ENCODE measurements at places on chromosomes 16 and 17.

GRCh38 chr16:3400446-3400778 lies 392 bp downstream of the ZSCAN32 start:
- DNase-seq, result no peak

DNA sequence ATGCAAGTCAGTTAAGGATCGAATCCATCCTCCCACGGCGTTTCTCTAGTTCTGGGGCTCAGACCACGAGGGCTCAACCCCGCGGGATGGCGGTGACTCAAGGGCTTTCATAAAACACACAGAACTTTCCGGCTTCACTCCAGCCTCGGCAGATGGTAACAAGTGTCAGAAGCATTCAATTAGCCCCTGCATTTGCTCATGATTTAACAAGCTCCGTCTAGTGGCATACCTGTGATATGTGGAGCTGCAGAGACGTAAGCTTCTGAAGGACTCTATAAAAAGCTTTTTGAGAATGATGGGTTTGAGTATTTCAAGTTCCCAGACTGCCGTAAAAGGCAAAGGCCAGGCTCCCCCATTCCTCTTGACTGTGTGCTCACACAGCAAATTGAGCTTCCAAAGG lies 91.3 kb upstream of the SEC14L1 start:
- DNase-seq, result no peak

DNA sequence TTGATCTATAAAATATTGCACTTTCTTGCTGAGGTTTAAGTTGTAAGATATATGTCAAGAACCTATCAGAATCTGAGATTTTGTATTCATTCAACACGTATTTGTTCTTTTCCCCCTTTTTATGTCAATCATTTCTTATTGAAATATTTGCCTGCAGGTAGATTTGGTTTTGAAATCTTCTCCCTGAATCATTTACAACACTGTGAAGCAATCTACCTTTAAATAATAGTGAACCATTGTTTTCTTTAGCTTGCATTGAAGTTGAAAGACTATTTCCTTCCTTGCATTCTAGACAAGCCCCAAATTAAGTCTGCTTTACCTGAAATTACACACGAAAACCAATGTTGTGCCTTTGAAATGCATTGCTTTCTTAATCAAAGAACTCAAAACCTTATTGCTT lies 460.2 kb downstream of the KIF2B start:
- DNase-seq, result no peak

DNA sequence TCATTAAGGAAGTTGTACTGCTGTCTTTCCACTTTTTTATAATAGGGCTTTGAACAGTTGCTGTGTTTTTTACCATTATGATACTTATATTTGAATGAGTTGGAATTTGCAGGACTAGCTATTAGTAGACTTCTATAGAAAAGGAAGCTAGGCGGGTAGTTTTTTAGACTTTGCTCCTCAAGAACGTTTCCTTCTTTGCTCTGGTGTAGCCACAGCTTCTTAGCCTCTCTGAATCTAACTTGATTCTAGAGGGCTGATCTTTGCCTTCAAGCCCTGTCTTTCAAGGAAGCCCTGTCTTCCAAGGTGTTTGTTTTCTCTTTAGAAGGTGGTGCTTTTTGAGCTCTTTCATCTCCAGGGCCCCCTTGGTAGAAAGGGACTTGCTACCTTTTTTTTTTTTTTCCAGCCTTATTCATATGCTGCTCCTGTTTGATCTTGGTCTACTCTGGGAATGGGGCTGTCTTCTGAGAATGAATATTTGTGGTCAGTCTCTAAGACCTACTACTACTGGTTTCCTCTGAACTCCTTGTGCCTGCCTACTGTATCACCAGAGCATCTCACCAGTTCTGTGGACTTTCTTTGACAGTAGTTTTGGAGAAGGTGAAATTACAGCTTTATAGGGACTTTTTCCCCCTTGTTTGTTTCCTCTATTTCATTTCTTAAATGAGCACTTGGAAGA lies 52.3 kb upstream of the RASL10B start:
- no peak for DNase-seq

GRCh38 chr17:48001197-48001596 lies 30.3 kb downstream of the CDK5RAP3 start:
- no peak for DNase-seq

DNA sequence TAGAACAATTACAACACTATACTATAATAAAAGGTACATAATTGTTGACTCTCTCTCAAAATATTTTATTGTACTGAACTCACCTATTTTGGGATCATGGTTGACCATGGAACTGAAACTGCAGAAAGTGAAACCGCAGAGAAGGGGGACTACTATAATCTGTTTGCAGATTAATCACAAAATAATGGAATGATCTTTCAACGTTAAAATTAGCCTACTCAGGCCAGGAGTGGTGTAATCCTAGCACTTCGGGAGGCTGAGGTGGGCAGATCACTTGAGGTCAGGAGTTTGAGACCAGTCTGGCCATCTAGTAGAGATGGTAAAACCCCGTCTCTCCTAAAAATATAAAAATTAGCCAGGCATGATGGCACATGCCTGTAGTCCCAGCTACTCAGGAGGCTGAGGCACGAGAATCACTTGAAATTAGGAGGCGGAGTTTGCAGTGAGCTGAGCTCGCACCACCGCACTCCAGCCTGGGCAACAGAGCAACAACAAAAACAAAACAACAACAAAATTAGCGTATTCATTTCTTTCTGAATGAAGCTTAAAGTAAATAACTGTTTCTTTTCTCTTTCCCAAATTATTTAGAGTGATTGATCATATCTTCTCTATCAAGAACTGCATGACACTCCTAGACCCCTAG lies 45.6 kb downstream of the IKZF3 start:
- no peak for DNase-seq

- DNase-seq, result no peak
Measured at GRCh38 chr17:42193216-42193968, 902 bp downstream of the GHDC start.

DNA sequence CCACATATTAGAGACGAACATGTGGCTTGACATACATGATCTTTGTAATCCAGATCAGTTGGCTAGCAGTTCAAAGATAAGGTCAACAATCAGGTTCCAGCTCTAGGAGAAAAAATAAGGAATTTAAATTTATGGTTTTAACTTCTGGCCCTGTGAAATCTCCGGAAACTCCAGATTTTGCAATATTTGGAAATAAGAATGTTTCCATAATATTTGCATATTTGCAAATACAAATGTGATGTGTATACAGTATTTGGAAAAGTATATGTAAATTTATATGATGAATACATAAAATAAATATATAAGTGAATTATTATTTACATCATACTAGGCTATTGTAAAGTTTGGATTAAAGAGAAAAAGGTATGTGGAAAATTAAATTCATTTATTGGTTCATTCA lies 97.1 kb downstream of the KCNJ2 start:
- DNase-seq, result no peak

GRCh38 chr17:69450131-69450530 lies 35.6 kb downstream of the MAP2K6 start:
- DNase-seq, result no peak

GRCh38 chr17:39212195-39212810 lies 12.2 kb downstream of the RPL19 start:
- no peak for DNase-seq

DNA sequence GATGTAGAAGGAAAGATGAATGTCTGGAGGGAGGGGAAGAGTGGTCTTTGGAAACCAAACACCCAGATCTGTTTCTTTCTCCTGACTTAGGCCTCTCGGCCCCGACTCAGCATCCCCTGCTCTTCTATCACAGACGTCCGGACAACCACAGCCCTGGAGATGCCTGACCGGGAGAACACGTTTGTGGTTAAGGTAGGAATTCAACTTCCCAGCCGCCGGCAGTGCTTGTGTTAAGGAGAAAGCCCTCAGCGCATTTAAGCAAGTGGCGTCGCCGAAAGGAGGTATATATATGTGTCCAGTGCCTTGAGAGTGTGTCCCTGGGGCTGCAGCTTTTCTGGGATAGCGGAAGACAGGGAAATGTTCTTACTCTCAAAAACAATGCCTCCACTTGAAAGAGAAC lies 3.6 kb downstream of the SH2B1 start:
- no peak for DNase-seq

- DNase-seq, result no peak
Measured at GRCh38 chr17:4175921-4176807, 33.2 kb downstream of the CYB5D2 start.

- DNase-seq, result no peak
Measured at GRCh38 chr17:3690094-3690715, 5.8 kb downstream of the P2RX5 start.

DNA sequence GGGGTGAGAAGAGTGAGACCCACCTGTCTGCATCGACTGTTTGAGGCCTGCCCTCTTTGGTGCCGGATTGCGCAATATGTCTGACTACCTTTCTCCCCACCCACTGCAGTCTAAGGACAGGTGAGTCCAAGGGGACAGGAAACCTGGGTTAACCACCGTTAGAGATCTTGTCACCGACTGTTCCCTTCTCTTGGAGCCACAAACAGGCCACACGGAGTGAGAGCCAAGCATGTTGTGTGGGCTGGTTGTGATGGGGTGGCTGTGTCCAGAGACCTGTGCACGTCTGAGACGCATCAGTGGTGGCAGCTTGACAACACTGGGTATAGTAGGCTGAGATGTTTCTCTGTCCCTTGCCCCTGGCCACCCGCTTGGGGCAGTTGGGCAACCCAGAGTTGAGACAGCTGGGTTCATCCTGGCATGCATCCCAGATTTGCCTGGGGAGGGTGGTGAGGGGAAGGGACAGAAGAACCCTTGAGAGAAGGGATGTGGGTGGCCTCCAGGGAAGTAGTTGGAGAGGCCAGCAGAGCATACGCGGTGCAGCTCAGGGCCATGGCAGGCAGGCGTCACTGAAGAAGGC lies 21.4 kb downstream of the MPRIP start:
- DNase-seq, result peak; percentile 53

GRCh38 chr17:46916211-46916610 lies 6.7 kb upstream of the GOSR2 start:
- no peak for DNase-seq

- peak; percentile 35 for DNase-seq
Measured at GRCh38 chr16:71628810-71629209, 2.8 kb downstream of the MARVELD3 start.

DNA sequence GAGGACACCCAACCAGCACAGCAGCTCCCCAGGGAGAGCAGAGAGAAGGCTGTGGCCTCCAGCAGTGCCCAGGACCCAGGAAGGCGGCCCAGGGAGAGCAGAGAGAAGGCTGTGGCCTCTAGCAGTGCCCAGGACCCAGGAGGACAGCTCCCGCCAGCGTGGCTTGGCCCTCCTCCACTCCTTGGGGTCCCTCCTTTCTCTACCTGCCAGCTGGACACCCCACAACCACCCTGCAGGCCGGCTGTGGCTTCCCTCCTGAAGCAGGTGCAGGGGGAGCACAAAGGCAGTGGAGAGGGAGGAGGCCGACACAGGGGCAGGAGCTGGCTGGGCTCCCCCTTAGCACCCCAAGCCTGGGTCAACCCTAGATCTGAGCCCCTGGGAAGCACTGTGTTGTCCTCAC lies 54.1 kb upstream of the FASN start:
- no peak for DNase-seq

DNA sequence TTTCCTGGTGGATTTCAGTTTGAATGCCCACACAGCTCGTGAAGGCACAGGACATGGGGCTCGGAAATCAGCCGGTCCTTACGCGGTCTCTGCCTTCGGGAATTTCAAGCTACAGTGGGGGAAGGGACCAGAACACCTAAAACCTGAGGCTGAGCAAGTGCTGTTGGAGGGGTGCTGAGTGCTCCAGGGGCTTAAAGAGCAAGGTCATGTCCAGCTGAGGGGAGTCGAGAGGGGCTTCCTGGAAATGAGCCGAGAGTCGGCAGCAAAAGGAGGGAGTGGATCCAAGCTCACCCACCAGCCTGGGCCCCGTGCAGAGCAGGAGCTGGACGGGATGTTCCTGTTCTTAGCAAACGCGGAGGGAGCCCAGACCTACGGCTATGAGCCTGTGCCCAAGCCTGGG lies 73.2 kb upstream of the RPL38 start:
- no peak for DNase-seq

DNA sequence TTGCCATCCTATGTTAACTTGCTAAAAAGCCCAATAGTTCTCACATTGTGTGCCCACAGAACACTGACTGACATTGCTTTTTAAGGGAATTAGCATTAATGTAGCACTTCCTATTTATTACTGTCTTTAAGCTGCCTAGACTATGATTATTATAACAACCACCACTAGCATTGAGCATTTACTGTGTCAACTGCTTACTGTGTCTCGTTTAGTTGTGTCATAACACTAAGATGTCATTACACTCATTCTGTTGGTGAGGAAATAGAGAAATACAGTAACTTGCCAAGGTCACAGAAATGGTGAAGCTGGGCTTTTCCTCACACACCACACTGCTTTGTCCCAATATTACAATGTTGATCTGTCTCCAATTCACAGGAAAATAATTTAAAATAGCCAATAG lies 30.2 kb downstream of the TRIM25 start:
- no peak for DNase-seq

DNA sequence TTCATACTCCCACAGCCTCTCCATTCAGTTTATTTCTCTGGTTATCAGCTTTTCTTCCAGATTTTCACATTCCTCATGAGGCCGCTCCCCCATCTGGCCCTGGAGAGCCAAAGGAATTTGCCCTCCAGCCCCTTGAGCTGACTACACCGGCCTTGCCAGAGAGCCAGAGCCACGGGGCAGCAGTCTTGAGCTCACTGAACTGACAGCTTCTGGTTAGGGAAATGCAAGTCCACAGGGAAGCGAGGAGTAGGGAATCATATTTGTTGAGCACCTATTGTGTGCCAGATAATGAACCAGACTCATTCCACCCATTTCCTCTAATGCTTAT lies 102.4 kb downstream of the ABCC12 start:
- DNase-seq, result no peak

GRCh38 chr16:88356727-88357199 lies 26.0 kb upstream of the ZNF469 start:
- DNase-seq, result no peak

DNA sequence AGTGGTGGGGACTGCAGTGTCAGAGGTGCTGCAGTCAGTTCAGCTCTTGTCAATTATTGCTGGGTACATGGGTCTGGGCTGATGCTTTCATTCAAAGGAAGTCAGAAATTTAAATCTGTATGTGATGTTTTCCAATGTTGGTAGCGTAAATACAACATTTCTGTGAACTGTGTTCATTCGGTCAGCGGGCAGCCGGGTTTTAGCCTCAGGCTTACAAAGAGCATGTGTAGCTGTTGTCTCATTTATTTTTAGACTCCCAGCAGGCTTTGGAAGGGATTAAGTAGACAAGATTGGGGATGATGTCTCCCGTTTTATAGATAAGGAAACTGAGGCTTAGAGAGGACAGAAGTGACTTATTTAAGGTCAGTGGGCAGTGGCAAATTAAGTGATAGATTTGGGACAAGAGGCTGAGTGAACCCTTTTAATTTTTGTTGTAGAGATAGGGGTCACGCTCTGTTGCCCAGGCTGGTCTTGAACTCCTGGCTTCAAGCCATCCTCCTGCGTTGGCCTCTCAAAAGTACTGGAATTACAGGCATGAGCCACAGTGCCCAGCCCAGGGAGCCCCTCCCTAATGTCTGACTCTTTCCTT lies 8.1 kb downstream of the AQP8 start:
- no peak for DNase-seq

GRCh38 chr17:44933824-44934744 lies 13.5 kb downstream of the KIF18B start:
- no peak for DNase-seq

All from body of pancreas (tissue), 4 donors.